ENCODE measurements at places on chromosomes 4 and X. TPM values are rescaled to one million over a fixed set of nuclear protein-coding genes. Genes with fewer than 3 reads are reported as not detected.

DNA sequence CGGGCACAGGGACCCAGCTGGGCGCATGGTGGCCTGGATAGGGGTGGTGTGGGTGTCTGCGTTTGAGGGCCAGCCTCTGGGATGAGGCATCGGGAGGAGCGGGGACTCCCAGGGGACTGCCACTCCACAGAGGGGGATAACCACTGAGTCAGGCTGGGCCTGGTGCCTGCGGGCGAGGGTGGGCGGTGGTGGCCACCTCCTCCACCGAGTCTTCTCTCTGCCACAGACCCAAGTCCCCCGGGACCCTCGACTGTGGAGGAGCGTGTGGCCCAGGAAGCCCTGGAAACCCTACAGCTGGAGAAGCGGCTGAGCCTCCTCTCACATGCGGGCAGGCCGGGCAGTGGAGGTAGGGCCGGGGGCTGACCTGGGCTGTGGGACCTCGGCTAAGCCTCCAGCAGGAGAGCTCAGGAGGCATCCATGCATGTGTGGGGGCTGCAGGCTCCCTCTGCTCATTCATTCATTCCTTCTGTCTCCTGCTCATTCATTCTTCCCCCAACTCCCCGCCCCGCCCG is 26.4 kb downstream of the DOK7 start:
- DNase-seq, result peak; percentile 62

Gene DIPK2B
- not detected for total RNA-seq

- DNase-seq, result no peak
Measured at GRCh38 chrX:14573161-14573560, 43.8 kb downstream of the GLRA2 start.

- no peak for DNase-seq
Measured at GRCh38 chr4:81506731-81507130, 35.0 kb upstream of the RASGEF1B start.

Gene AMBN
- total RNA-seq, result 0.06 TPM
